ENCODE measurements at places on chromosomes 16 and 17.

DNA sequence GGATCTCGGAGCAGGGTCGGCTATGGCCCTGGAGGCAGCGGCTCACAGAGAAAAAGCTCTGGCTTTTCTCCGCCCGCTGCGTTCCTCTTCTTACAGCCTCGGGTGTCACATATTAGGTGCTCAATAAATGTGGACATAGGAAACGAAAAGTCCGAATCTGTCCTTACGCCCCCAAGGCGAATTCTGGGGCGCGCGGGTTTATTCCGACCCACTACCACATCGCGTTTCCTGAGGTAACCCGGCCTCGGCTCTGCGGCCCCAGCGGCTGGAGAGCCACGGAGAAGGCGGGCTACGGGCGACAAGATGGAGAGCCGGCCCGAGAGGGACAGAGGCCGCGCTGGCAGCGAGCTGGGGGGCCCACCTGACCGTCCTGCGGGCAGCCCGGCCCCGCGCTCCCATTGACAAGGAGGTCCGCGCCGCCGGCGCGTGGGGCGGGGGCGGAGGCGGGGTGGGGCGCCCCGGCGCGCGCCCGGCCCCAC is 573 bp upstream of the GNAO1 start:
- no peak for DNase-seq

- no peak for DNase-seq
Observed at GRCh38 chr16:88456356-88457292, 3.5 kb downstream of the ZFPM1 start.

DNA sequence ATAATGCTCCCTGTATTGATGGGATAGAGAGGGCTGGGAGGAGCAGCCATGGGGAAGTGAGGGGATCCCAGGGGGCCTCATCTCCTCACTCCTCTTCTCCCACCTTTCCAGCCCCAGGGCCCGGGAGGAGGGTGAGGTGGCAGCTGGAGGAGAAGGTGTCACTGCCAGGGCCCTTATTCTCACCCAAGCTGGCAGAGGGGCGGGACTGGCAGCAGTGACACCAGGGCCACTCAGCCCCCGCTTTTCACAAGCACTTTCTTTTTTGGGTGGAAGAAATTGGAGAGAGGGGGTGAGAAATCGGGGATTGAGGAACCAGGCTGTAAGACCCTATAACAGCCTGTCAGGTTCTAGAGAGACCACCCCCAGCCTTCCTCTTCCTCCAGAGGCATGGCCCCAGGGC is 2.4 kb upstream of the TBX21 start:
- DNase-seq = no peak

- no peak for DNase-seq
Observed at GRCh38 chr17:42198897-42199296, 4.6 kb upstream of the GHDC start.

- DNase-seq = peak; percentile 48
Observed at GRCh38 chr16:28130099-28131088, 66.9 kb upstream of the GSG1L start.

DNA sequence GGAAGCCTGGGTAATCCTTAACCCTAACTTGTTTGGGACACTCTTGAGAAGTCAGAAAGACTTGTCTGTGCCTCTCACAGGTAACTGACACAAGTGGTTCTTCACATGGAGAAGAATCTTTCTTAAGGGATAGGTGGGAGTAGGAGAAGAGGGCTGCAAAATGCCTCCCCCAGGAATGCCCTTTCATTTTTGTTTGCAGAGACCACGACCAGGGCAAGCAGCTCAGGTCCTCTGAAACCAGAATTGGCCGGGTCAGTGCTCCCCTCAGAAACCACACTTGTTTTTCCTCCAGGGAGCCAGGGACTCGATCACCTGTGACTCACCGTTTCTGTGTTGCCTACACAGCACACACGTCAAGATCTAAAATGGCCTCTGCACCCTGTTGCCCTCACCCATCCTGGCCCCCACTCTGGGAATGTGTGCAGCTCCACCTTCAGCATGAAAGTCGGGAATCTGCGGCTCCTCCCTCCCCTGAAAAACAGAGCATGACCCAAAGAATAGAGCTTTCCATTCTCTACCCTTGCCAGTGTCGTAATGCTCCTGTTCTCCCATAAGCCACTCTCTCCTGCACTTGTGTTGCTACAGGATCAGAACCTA is 36.1 kb downstream of the HNF1B start:
- DNase-seq = no peak

All from GM04503 (cell line).